ENCODE measurements at places on chromosomes 6 and 20.

DNA sequence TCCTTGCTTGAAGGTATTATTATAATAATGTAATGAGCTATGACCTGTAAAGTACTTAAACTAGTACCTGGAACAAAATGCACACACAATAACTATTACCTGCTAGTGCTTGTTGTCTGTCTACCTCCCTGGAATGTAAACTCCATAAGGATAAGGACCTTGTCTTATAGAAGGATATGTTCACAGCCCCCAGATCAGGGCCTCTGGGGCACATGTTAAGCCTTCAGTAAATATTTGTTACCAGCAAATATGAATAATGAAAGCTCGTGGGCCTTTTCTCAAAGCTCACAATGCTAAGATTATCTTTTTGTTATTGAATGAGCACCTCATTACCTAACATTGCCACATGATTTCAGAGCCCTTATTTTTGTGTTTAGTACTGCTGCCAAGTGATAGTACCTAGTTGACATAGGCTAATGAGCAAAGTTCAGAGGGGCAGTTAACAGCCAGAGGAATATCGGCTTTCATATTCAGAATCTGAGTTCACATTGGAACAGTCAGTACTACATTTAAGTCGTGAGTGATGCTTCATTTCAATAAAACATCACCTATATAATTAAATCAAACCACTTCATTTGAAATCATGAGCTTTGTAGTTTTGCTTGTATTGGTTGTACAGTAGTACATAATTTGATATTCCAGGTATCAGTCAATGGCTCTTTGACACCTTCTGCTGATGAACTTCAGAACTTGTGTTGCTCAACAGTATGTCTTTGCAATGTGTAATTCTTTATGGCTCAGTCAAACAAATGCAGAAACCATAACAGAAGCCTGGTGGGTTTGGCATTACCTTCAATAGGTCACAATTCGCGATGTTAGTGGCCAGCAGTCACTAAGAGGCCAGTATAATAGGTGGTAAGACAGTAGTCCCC lies 11.8 kb upstream of the SMLR1 start:
- no peak for DNase-seq

- no peak for DNase-seq
Measured at GRCh38 chr20:19974630-19975435, 42.3 kb upstream of the NAA20 start.

- no peak for DNase-seq
Measured at GRCh38 chr6:101417900-101418299, 24.4 kb downstream of the GRIK2 start.

GRCh38 chr6:47439348-47439668 lies 38.3 kb upstream of the CD2AP start:
- no peak for DNase-seq

GRCh38 chr6:37516076-37516919 lies 16.6 kb upstream of the CCDC167 start:
- DNase-seq, result peak; percentile 85
